ENCODE measurements at places on chromosomes 6 and 20.

- no peak for DNase-seq
Observed at GRCh38 chr6:21441386-21441785, 152.2 kb upstream of the SOX4 start.

DNA sequence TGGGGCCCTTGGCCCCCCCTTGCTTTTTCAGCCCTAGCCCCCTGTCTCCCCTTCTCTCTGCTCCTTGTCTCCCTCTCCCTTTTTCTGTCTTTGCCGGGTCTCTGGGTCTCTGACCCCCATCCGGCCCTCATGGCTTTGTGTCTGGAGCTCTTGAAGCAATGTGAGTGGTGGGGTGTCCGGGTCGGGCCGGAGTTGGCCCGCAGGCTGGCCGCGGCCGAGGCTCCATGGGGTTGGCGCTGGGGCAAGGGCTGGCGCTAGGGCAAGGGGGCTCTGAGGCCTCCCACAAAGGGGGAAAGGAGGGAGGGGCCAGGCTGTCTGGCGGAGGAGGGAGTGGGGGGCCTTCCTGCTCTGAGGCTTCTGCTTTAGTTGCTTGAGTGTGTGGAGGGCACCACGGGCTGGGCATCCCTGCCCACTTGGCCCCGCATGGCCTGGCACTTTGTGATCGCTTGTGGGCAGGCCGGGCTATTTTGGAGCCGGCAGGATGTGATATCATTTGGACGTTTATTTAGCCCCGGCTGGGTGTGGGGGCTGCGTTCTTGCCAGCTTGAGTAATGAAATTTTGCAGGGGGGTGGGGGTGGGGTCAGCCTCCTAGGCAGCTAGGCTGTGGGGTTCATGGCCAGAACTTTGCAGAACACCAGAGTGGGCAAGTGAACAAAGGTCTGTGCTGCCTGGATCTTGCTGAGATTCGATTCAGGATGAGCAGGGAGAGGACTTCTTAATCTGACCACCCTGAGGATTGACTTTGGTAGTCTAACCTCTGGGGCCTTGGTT, 78.7 kb upstream of the MYL9 start:
- DNase-seq: no peak

GRCh38 chr6:14505401-14505800, 387.8 kb downstream of the CD83 start:
- no peak for DNase-seq

DNA sequence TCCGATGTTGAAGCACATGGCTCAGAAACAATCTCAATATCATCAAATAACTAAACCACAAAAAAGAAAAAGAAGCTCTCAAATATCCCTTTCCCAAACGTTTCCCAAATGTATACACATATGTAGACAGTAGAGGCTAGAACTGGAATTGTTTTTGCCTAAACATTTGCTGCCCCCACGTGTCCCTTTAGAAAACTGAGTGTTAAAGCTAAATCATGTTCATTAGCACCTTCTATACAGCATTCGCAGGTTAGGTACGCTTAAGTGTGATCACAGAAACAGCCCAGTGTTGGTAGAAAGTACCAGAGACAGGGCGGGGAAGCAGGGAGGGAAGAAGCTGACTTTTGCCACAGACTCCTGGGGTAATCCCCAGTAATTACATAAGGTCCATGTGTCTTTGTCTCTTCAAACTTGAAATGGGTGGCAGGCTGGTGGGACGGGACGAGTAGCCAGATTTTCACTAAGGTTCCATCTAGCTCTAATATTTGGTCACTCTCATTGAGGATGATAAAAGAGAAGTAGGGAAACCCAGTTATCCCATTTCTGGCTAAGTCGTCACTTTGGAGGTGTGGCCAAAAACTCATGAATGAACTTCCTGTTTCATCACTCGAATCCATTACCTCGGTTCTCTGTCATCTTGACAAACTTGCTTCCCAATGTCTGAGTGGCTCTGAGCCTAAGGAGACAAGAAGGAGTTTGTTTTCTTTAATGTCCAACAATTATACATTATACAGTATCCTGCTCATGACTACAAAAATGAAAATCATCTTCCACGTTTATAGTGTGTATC, 15.0 kb upstream of the TFAP2A start:
- no peak for DNase-seq

- DNase-seq: peak; percentile 56
Observed at GRCh38 chr6:111973118-111973761, 80.7 kb upstream of the CCN6 start.

DNA sequence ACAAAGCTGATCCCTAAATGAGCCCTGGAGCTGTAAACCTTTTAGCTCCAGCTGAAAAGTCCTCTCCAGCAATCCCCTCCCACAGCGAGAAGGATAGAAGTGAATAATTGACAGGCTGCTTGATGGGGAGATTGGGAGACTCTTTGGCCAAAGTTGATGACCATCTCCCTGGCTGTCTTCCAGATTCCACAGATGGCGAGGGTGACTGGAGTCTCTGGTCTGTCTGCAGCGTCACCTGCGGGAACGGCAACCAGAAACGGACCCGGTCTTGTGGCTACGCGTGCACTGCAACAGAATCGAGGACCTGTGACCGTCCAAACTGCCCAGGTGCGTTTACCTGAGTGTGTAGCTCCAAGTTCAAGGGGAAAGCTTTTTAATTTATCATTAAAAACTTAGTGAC, 67.3 kb downstream of the ISM1 start:
- DNase-seq: no peak

GRCh38 chr6:131657630-131658111, 20.6 kb downstream of the ENPP3 start:
- no peak for DNase-seq

DNA sequence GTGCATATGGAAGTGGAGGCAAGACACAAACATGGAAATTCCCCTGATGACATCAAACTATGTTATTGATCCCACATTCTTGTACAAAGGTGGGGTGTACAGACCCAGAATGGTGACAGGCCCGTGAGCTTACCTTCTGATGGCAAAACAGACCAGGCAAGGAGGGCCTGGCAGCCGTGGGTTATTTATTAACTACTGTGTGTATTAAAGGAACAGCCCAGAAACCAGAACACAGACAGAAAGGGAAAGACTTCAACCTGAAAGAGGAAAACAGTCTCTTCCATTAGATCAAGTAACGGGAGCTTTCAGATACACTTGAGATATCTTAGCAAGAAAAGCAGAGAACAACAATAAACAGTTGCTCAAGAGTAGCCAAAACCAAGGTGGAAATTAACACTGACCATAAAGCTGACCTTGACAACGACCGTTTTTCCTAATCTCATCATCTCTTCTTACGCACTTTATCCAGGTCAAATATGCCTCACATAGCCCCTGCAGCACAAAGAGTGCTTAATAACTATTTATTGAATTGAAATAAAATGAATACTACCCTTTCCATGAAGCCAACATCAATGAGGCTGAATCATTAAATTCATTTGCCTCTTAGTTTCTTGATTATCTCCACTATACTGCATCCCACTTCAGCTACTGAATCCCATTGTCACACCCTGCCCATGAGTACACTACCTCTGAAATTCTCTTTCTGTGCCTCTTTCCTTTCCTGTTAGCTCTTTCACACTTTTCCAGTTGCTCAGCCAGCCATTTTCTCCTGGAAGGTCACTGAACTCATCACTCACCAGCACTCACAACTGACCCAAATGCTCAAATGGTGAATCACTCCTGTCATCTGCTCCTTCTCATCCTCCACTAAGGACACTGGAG, 67.4 kb downstream of the MOXD1 start:
- DNase-seq: no peak

- DNase-seq: no peak
Observed at GRCh38 chr20:11539450-11539849, 378.2 kb upstream of the BTBD3 start.

DNA sequence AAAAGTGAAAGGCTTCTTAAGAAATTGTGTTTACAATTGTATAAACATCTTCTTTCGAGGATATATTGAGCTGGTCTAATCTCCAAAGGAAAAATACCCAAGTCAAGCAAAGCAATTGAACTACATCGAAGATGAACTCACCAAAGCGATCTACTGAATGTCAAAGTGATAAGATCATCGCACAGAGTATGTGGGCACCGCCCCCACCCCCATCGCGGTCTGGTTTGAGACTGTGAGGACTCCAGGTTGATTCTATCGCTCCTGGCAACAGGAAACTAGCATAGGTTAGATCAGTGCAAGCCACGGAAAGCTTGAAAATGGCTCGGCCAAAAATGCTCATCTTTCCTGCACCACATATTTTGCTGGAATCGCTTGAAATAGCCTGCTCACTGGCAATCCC, 133.2 kb upstream of the RPS6KA2 start:
- DNase-seq: peak; percentile 62

- no peak for DNase-seq
Observed at GRCh38 chr6:53375847-53376246, 27.1 kb upstream of the ELOVL5 start.

DNA sequence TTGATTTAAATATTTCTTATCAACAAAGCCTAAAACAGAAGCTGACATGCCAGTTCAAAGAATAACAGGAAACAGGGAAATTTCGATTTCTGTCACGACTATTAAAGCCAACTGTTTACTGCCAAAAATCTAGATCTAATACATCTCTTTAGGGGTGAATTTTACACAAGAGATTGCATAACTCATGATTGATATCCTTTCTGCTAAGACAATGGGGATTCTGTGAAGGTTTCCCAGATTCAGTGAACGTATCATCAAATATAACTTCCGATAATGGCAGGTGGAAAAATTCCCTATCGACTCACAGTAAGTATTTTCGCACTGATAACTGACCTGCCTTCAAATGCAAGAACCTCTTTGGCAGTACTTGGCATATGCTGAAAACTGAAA, 42.9 kb downstream of the NHSL1 start:
- no peak for DNase-seq

- no peak for DNase-seq
Observed at GRCh38 chr6:39568896-39569295, 156.3 kb downstream of the KIF6 start.

DNA sequence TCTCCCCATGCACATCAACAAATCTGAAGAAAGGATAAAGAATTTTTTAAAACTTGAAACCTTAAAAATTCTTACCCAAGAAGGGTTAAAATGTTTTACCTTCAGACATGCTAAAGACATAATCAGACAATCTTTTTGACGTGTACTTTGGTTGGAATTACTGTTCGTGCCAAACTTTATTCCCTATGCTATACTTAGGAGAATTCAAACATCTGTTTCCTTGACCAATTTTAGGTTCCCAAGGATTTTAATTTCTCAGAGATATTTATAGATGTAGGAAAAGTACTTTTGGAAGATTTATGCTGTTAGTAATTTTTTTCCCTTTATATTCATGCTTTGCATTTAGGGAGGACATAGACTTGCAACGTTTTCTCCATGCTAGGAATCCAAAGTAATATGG, 108.4 kb downstream of the AFG1L start:
- no peak for DNase-seq

DNA sequence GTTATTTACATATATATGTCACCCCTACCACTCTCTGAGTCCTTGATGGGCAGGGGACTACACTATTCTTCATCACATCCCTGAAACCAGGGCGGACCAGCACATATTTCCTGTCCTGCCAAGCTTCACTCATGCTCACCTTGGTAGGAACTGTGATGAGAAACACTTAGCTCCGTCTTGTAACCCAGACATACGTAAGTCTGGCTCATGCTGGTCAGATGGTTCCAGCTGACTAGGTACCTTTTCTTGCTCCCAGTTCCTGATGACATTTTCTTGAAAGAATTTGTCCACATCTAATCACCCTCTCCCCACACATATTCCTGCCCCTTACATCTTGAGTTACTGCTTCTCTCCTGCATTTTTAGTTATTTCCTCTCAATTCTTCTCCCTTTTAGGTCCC, 122.2 kb upstream of the MYLIP start:
- DNase-seq: no peak

DNA sequence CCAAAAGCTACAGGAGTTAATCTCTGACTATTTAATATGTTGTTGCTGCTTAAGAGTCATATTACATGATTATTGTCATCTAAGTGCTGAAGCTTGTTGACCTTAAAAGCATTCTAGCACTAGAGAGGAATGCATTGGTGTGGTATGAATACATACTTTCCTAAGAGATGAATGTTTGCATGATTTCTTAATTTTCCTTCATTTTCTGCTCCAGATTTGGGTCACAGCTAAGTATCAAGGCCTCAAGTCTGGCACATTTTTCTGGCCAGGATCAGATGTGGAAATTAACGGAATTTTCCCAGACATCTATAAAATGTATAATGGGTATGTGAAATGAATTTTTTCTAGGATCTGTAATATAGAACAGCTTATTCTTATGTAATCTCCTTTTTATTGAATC, 53.6 kb downstream of the ENPP1 start:
- no peak for DNase-seq

DNA sequence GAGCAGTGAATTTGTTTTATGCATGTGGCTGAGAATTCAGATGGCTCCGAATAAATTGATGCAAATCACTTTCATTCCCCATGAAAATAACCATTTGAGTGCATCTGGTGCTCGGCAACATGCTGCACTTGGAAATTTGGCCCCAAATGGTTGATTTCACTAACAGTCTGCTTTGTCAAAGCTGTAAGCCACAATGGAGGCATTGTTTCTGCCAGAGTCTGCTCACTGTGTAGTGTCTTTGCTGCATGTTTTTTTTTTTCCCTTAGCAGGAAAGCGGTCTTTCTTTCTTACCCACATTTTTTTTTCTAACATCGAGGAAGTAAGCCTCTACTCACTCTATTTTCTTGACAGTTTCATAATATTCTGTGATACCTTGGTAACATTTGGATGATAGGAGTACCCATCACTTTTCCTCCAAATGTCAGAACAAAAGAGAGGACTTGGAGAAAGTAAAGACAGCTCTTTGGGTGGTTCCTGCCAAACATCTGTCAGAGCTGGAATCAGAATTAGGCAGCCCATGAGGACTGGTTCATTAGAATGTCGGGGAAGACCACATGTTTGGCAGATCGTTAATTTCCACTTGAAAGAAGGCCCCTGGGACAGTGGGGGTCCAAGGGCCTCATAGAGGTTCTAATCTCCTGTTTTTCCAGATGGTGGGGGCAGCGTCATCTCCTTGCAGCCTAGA, 149.5 kb downstream of the DOK5 start:
- no peak for DNase-seq

- no peak for DNase-seq
Observed at GRCh38 chr6:164502833-164503232, 806.6 kb downstream of the C6orf118 start.

DNA sequence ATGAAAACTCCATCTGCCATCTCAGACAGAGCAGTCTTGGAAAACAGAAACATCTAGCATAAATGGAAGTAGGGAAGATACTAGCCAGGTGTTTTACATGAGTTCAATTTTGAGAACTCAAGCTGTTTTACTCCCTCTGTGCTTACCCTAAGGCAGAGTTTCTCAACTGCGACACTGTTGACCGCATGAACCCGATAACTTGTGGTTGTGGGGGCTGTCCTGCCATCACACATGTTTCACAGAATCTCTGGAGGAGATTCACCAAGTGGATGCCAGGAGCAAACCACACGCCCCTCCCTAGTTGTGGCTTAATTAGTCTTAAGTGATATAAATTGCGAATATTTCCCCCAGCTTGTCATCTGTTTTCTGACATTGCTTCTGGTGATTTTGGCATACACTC, 2.3 kb upstream of the SERPINB6 start:
- DNase-seq: no peak

Measured in stimulated activated CD4-positive, alpha-beta T cell treated with anti-CD3 and anti-CD28 coated beads, Interleukin-4, amount 100 ng/mL, for 1 hour (primary cell).